Activated gamma-delta T cell treated with anti-CD3 and anti-CD28 coated beads, Interleukin-2, amount 50 U/mL, for 16 hours (primary cell): ENCODE measurements at places on chromosomes 5 and 9.

DNA sequence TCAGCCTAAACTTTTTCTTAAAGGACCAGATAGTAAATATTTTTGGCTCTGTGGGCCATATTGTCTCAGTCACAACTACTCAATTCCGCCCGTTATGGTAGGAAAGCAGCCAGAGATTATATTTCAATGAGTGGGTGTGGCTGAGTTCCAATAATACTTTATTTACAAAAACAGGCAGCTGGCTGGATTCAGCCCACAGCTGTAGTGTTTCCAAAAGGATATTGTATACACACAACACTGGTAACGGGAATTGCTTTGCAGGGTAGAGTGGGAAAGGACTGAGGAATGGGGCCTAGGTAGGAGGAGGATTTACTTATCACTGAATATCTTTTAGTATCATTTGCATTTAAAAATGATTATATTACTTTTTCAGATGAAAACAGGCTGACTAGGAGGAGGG lies 21.0 kb downstream of the GCNT4 start:
- DNase-seq: no peak

GRCh38 chr5:65753189-65753588 lies 31.2 kb downstream of the NLN start:
- no peak for DNase-seq

DNA sequence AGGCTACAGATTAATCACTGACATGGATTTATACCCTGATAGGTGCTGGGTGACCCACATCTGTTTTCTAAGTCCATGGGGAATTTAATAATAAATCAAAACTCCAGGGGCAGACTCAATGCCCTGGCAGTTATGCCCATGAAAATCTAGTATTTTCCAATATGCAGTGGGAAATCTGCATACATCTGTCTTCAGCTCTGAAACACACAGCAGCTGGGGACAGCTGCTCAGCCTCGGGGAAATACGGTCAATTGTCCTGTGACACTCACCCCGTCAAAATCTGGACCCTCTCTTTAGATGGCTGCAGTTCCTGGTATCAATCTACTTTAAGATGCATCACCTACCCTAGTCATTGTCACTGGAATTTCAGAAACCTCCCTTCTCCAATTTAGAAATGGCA lies 12.7 kb upstream of the C1QTNF3 start:
- no peak for DNase-seq

DNA sequence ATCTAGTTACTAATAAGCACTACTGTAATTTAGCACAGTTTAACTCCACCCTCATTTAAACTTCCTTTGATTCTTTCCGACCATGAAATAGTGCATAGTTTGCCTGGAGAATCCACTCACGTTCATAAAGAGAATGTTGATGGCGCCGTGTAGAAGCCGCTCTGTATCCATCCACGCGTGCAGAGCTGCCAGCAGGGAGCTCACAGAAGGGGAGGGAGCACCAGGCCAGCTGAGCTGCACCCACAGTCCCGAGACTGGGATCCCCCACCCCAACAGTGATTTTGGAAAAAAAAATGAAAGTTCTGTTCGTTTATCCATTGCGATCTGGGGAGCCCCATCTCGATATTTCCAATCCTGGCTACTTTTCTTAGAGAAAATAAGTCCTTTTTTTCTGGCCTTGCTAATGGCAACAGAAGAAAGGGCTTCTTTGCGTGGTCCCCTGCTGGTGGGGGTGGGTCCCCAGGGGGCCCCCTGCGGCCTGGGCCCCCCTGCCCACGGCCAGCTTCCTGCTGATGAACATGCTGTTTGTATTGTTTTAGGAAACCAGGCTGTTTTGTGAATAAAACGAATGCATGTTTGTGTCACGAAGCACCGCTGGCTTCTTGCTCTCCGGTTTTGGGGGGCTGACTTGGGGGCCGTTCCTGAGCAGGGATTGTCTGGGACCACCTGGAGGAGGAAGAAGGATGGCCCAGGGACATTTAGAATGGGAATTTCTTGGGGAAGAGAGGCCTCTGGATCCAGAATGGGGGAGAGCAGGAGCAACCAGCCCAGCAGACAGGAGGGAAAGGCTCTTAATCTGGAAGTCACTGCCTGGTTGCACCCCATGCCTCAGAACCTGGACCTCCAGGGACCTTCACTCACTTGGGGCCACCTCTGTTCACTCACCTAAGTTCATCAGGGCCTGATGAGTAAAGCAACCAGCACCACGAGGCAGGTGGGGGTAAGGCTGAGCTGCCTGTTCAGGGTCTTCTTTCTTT lies 35.4 kb downstream of the CXXC5 start:
- DNase-seq: no peak
